ENCODE measurements at places on chromosomes 1 and 21.

DNA sequence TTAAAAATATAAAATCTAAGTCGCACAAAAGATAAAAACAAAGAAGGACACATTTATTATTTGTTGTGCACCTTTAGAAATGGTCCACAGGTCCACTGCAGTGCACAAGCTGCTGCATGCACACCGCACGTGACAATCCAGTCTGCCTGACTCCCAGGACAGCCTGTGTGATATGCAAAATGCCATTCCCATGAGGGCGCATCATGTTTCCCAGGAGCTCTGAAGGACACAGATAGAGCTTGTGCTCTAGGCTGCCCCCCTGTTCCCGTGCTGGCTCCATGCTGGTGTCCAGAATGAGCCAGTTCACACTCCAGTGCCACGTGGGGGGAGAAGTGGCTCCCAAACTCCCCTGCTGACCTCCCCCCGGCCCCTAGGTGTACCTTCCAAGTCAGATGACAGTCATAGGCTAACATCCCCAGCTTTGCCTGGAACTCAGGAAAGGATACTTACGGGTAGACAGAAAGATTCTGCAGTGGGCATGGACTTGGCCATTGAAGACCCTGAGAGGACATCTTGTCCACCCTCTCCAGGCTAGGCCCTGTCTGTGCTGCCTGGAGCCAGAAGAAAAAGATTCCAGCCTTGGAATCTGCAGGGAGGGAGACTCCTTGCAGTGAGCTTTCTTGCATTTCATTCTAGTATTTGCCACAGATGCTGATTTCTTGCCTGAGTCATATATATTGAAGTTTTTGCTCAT lies 26.3 kb downstream of the RAB7B start:
- DNase-seq = no peak

- no peak for DNase-seq
Observed at GRCh38 chr1:36321119-36321951, 2.1 kb downstream of the EVA1B start.

GRCh38 chr1:26848941-26849774 lies 13.8 kb upstream of the SFN start:
- no peak for DNase-seq

GRCh38 chr1:156467906-156468305 lies 32.7 kb downstream of the MEF2D start:
- DNase-seq = no peak

DNA sequence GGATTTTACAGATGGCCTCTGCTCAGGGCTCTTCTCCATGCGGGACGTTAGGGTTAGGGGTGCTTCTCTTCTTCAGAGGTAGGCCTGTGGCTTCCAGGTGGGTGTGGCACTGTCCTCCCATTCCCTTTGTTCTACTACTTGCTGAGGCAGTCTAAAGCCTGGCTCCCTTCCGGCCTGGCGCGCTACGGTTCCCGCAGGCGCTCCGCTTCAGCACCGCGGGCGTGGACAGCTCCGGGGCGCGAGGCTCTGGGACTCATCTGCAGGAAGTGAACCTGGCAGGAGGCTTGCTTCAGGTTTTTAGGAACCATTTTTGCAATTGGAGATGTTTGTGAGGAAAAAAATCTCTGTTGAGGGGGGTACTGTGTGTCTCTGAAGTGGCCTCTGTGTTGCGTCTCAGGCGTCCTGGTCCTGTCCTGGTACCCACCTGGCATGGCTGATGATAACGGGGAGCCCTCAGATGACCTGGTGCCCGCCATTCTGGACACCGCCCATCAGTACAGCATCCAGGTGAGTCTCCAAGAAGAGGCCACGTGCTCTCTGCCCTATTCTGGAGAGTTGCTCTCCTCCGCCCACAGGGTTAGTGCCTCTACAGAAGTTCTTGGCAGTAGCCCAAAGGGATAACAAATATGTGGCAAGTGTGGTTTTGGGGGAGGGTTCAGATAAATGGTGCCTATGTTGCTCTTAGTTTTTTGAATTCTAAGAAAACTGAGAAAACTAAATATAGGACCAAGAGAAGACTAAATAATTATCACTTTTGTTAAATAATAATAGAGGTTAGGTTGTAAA lies 1.9 kb downstream of the MANEAL start:
- DNase-seq = peak; percentile 37

- no peak for DNase-seq
Observed at GRCh38 chr1:209256766-209257350, 326.7 kb upstream of the CAMK1G start.

- DNase-seq = no peak
Observed at GRCh38 chr21:14991957-14992356, 72.8 kb downstream of the NRIP1 start.

GRCh38 chr1:1536019-1536937 lies 4.1 kb downstream of the TMEM240 start:
- no peak for DNase-seq

DNA sequence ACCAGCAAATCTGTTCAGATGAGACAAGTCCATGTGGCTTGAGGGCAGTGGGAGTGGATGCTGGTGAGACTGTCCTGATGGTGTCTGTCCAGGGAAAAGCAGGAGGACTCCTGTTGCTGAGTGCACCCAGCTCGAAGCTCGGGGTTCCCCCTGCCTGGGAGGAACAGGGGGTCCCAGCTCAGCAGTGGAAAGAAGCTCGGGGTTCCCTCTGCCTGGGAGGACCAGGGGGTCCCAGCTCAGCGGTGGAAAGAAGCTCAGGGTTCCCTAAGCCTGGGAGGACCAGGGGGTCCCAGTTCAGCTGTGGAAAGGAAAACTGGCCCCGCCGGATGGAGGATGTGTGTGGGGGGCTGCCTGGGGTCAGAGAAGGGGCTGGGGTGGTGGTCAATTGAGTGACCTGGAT lies 39.1 kb downstream of the CRYAA start:
- DNase-seq = no peak

- DNase-seq = peak; percentile 83
Observed at GRCh38 chr21:33360881-33361602, 36.3 kb downstream of the IFNAR1 start.

- no peak for DNase-seq
Observed at GRCh38 chr1:107132195-107132594, 8.6 kb upstream of the NTNG1 start.

GRCh38 chr1:11215381-11216005 lies 26.3 kb downstream of the ANGPTL7 start:
- no peak for DNase-seq

DNA sequence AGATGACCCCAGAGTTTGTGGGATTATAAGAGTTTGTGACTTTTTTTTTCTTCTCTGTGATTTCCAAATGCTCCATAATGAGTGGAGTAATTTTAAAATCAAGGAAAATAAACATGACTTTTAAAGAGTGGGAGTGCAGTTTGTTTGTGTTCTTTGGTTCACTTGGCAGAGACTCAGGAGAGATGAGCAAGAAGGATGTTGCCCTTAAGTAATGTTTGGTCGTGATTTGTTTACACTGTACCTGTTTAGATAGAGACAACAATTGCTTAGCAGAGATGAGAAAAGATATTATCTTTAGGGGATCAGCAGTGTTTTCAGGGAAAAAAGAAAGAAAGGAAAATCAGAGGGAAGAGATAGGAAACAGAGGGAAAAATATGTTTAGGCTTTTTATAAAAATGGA lies 170.8 kb downstream of the ADSS2 start:
- DNase-seq = no peak

DNA sequence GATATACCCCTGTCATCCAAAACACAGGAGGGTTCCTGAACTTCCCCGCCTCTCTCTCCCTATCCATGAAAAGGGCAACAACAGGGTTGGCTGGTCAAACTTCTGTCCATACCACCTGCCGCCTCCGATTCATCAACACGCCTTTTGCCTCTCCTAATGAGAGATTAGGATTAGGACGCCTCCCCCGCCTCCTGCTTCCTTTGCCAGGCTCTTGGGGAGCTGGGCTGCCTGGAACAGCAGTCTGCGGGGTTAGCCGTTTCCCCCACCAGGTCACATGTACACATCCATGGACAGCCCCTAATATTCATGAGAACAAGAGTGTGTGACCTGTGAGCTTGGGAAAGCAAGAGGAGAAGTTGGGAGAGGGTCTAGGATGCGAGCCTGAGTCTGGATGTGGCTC lies 2.3 kb upstream of the OPTC start:
- DNase-seq = no peak

GRCh38 chr1:165355977-165356811 lies at the start of gene LMX1A:
LMX1A (minus strand) TSS chr1:165356715; CDS start chr1:165355559, 1,156 bp downstream.
- DNase-seq = no peak

- DNase-seq = no peak
Observed at GRCh38 chr1:161499099-161500039, 5.9 kb upstream of the FCGR2A start.

DNA sequence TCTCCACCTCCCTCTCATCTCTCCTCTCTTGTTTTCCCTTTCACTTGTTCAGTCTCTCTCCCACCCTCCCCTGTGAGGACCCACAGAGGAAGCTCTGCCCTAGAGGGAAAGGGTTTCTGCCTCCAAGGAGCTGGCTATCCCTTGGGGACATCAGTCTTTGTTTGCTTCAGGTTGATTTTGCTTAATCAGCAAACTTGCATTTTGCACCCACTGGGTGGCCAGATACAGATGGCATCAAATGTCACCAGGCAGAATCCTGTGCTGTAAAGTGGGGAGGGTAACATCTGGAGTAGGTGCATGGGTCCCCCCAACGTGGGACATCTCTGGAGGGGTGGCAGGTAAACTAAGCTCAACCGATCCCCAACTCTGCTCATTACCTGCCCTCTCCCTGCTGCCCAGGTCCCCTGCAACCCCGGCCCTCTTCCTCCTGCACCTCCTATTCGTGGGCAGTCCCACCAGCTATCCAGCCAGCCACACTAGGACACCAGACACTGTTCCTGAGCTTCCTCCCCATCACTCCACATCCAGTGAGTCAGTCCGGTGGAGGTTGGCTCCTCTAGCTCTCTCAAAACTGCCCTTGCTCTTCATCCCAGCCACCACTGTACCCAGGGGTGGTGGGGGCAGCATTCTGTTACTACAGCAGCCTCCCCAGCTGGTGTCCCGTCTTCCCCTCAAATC lies 123.3 kb downstream of the KCNN3 start:
- no peak for DNase-seq

DNA sequence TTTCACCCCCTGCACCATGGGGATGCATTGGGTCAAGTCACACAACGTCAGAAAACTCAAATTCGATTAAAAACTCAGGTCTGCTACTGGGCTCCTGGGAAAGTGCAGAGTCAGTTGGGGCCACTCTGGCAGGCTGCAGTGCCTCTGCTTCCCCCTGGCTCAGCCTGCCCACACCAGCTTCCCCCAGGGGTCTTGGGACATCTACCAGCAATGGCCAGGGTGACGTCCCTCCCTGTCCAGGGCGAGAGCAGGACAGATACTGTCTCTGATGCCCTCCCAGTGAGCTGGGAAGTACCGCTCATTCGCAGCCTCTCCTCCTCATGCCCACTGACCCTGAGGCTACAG lies 106.2 kb upstream of the COL6A1 start:
- DNase-seq = no peak

DNA sequence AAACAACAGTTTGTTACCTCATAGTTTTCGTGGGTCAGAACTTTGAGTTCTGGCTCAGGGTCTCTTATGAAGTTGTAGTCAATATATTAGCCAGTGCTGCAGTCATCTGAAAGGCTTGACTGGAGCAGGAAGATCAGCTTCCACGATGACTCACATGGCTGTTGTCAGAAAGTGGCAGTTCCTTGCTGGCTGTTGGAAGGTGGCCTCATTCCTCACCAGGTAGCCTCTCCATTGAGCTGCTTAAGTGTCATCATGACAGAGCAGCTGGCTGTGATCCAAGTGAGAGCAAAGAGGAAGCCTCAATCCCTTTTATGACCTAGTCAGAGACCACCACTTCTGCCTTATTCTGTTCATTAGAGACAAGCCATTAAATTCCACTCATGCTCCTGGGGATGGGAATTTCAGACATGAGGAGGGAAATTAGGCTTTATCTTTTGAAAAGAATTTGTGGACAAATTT lies 5.6 kb downstream of the OSBPL9 start:
- peak; percentile 3 for DNase-seq

DNA sequence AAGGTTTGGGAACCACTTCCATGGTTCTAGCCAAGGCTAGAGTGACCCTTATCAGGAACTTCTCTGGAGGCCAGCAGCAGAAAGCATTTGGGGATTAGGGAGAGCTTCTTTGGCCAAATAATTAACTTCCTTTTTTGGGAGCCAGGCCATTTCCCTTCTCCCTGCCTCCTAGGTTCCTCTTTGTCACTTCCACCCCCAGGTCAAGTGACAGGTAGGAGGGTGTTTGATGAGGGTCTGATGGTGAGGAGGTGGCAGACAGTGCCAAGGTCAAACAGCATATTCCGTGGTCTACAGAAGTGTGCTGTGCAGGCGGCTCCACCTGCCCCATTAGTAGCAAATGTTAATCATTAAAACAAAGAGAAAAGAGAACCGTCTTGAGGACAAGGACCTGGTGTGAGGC lies 1.9 kb upstream of the KCNA10 start:
- no peak for DNase-seq

GRCh38 chr1:172821609-172822274 lies 162.8 kb downstream of the FASLG start:
- DNase-seq = no peak

DNA sequence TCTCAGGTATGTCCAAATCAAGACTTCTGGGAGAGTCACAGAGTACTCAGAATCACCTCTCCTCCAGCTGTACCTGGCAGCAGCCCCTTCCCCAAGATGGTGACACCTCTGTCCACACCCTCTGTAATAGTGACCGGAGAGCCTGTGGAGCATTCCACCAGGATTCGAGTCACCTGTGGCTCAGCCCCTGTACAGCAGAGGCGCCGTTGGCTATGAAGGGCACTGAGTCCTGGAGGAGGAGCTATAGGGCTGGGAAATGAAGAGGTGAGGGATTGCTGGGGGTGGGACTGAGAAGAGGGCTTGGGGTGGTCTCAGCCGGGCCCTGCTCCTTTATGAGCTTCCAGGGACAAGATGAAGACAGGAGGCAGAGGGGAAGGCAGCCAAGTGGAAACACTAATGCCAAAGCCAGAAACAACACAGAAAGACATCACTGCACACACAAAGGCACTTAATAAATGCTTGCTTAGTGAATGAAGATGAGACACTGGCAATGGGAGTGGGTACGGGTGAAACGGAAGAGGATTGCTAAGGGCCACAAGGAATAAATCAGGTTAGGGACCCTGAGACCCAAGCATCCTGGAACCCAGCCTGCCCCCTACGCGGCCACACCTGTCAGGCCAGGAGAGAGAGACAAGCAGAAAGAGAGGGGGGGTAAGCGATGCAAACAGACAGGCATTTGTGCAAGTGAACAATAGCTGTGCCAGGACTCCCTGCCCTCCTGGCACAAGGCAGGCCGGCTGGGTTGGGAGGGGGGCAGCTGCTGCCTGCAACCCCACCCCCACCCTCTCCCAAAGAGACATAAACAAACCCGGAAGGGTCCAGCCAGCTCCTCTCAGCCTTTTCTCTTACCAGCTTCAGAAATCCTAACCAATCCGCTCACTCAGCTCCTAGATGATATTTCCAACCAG lies 3.9 kb downstream of the ARHGEF2 start:
- DNase-seq = no peak

GRCh38 chr1:67814121-67814772 lies 19.0 kb downstream of the GNG12 start:
- no peak for DNase-seq

- no peak for DNase-seq
Observed at GRCh38 chr1:8676813-8677212, 140.6 kb downstream of the RERE start.

- peak; percentile 24 for DNase-seq
Observed at GRCh38 chr1:55337801-55338447, 122.8 kb upstream of the USP24 start.

- no peak for DNase-seq
Observed at GRCh38 chr1:183653876-183654451, 848 bp upstream of the APOBEC4 start.

GRCh38 chr1:182335771-182336566 lies 55.6 kb downstream of the GLUL start:
- DNase-seq = no peak

Measured in stimulated activated CD4-positive, alpha-beta T cell treated with anti-CD3 and anti-CD28 coated beads, Interleukin-12 subunit alpha, Interleukin-12 subunit beta, amount 100 ng/mL, for 48 hours (primary cell).